ENCODE measurements at places on chromosomes 6 and 20. TPM values are rescaled to one million over a fixed set of nuclear protein-coding genes. Genes with fewer than 3 reads are reported as not detected.

Gene SGK1
- total RNA-seq, result 12.0 TPM

Gene GCNT2
- total RNA-seq, result 9.9 TPM

Gene ENPP5
- 3.6 TPM for total RNA-seq

Gene POU3F2
- total RNA-seq, result not detected

GRCh38 chr20:20668639-20669038, 43.8 kb downstream of the RALGAPA2 start:
- DNase-seq, result no peak

GRCh38 chr6:16999491-17000436, 102.1 kb upstream of the STMND1 start:
- DNase-seq, result no peak

GRCh38 chr6:3838992-3839867, 9.9 kb upstream of the FAM50B start:
- no peak for DNase-seq

DNA sequence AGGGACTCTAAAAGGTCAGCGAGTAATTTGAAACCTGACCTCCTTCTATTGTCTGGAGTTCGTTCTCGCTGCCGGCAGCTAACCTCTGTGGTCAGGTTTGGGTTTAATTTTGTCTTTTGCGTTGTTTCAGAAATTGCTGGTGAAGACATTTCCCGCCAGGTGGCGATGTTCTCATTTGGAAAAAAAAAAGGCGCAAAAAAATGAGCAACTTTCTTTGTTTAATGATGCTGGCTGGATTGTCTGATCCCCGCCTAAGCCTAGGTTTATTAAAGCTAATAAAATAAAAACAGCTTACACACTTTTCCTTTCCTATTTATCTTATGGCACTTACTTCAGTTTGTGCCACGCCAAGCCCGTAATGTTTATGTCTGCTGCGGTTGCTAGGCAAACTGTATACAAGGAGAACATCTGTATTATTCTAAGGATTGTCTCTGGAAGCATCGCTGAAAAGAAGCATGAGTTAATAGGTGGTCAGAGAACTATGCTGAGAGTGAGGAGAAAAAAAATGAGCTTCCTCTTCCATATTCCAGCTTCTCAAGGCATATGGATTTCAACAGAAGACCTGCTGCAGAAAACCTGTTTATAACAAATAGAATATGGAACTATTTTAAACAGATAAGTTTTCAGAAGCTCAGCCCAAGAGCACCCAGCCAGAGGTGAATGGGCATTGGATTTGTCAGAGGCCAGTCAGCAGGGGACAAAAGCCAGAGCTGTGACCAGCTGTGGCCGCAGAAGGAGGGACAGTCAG, 205.7 kb downstream of the DOK5 start:
- no peak for DNase-seq

DNA sequence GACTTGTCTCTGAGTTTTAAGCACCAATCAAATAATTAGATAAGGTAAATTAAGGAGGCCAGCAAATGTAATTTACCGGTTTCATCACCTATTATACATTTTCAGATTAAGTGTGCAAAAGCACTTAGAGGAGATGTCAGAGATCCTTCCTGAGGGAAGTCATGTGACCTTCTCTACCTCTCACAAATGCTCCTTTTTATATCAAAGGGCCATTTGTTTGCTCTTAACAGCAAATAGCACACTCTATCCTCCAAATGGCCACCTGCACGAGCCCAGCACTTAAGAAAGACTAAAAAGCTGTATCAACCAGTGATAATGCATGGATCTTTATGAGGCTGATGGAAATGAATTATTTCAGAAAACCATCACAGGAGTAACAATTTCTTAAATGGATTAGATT, 149.4 kb downstream of the ELOVL4 start:
- no peak for DNase-seq

- no peak for DNase-seq
Measured at GRCh38 chr6:2529211-2529719, 221.5 kb downstream of the MYLK4 start.

DNA sequence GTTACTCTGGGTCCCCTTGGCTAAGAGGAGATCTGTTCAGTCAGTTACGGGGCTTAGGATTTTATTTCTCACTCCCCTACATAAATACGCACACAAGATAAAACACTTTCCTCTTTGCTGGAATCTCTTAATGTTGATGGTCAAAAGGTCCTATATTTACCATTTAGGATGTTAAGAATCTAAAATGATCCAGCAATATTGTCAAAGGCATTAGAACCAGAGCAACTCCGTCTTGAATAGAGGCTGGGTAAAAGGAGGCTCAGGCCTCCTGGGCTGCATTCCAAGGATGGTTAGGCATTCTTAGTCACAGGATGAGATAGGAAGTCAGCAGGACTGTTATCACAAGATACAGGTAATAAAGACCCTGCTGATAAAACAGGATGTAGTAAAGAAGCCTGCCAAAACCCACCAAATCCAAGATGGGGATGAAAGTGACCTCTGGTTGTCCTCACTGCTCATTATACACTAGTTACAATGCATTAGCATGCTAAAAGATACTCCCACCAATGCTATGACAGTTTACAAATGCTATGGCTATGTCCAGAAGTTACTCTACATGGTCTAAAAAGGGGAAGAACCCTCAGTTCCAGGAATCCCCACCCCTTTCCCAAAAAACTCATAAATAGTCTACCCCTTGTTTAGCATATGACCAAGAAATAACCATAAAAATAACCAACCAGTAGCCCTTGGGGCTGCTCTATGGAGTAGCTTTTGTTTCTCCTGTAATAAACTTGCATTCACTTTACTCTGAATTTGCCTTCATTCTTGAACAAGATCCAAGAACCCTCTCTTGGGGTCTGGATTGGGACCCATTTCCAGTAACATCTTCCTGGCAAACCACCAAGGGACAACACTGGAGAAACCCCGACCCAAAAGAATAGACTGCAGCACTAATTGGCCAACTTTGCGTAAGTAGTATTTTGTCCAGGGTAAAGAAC, 107.5 kb downstream of the DTNBP1 start:
- DNase-seq, result no peak

GRCh38 chr6:134902074-134902861, 47.6 kb downstream of the ALDH8A1 start:
- DNase-seq, result no peak

DNA sequence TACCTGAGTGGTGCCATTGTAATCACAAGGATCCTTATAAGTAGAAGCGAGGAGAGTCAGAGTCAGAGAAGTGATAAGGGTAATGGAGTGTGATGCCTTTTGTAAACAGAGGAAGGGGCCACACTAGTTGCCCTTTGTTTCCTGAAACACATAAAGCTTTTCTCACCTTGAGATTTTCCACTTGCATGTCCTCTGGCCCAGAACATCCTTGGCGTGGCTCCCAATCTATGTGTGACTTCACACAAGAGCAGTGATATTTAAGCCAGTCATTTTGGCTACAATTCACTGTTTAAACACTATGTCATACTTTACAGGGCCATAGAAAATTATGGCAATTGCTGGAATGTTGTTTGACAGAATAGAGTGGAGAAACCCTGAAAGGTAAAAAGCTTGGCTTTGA, 121.2 kb upstream of the BTN3A2 start:
- DNase-seq, result peak; percentile 84

Data from colonic mucosa (tissue), 4 donors.